Stimulated activated CD8-positive, alpha-beta memory T cell treated with anti-CD3 and anti-CD28 coated beads, Interleukin-4, amount 100 ng/mL, for 1 hour (primary cell): ENCODE measurements at places on chromosomes 11 and 22.

DNA sequence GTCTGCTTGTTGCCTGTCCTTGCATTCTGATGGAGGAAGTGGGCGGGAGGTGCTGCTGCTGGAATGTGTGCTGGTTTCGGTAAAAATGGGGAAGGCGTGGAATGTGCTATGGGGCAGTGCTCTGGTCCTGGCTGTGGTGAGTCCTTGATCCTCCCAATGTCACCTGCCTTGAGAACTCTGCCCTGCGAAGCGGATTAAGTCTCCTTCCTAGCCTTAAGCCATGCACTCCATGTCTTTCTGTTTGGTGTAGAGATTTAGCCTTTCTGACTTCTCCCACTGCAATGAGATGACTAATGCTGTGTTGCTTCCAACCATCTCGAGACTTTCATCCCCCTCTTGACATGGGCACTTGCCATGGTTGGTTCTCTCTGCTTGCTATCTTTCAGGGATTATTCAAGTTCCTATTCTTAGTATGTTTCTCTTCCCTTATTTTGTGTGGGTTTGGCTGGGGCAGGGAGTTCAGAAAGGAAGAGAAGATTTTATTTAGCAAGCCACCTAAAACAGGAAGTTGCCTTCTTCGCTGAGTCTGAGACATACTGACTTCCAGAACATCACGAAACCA lies 687.9 kb downstream of the NTM start:
- no peak for DNase-seq

- DNase-seq: no peak
These were observed 224.4 kb upstream of the SESN3 start for GRCh38 chr11:95455228-95455970.

- no peak for DNase-seq
These were observed 3.9 kb upstream of the MYH9 start for GRCh38 chr22:36391638-36392037.

DNA sequence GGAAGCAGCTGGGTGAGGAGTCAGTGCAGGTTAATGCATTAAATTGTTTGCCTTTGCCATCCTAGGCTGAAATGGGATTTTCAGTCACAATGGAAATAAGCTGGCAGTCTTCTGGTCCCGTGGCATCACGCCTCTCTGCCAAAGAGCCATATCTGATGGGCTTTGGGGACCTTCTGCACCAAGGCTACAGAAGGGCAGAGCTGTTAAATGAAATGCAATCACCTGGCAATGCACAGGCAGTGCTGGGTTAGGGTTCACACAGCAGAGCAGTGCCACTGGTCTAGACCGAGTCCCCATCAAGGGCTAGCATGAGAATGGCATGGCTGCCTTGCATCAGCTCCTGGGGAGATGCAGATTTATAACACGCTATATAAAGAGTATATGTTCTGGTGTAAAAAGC lies 749.2 kb downstream of the NTM start:
- no peak for DNase-seq

- DNase-seq: no peak
These were observed 19.0 kb downstream of the ZBED5 start for GRCh38 chr11:10838881-10839280.

GRCh38 chr11:119481021-119481666 lies 58.2 kb upstream of the THY1 start:
- DNase-seq: peak; percentile 37

DNA sequence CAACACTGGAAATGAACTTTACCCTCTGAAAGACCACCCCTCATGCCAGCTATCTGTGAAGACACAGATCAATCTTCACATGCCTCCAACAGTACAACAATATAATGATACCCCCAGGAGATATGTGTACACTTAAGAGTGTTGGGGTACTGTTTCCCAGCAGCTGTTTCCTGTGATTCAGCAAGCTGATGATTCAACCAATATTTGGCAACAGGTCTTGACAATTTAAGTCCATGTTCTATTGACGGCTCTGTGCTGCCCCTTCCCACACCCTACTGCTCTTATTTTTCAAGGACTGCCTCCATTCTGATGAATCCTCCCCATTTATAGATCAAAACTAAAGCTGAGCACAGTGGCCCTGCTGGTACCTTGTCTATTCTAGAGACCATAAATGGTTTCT lies 6.6 kb downstream of the SNX19 start:
- no peak for DNase-seq

GRCh38 chr22:20131597-20131858 lies at the start of gene ZDHHC8:
Gene ZDHHC8 (plus strand): TSS chr22:20131804. CDS start chr22:20131948, 144 bp downstream.
- DNase-seq: no peak

GRCh38 chr11:79512706-79513469 lies 72.1 kb upstream of the TENM4 start:
- no peak for DNase-seq

- DNase-seq: no peak
These were observed 27.0 kb downstream of the RBMXL2 start for GRCh38 chr11:7115780-7116179.

DNA sequence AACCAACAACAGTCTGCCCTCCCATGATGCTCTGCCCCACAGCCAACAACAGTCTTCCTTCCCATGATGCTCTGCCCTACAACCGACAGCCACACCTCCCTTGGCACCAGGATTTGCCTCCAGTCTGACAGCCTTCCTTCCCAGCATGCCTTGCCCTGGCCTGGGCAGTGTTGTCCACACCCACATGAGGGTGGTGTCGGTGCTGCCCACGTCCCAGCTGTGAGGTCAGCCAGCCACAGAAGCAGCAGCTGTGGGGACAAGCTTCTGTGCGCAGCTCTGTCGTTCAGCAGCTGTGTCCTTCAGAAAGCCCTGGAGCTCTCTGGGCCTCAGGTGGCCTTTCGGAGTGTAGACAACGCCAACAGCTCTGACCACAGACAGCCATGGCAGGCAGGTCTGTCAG lies 1378.9 kb downstream of the BRD1 start:
- DNase-seq: no peak

DNA sequence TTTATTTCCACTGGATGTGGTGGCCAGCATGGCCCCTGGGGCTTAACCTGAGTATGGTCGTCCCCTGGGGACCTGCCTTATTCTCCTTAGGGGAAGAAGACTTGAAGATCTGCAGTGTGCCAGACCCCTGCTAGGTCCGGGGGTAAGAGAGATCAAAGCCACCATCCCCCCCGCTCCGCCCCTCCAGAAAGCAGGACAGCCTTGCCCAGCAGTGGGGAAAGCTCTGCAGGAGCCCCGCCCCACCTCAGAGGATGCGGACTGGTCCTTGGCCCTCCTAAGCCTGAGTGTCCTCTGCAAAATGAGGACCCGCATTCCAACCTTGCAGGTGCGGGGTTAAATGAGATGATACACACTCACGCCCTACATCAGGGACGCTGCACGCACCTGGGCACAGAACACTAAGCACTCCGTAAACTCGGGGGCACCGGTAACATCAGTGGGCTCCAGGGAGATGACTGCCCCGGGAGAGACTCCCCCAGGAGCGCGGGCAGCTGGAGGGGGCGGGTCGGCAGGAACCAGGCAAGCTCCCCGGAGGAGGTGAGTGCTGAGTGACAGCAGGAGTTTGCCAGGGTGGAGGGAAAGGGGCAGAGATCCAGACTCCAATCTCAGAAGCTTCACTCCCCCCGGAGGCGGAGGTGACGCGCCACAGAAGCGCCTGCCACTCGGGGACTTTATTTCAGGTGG lies 564 bp upstream of the ANO1 start:
- DNase-seq: no peak

GRCh38 chr11:11426226-11426952 lies 73.3 kb upstream of the CSNK2A3 start:
- no peak for DNase-seq

- no peak for DNase-seq
These were observed 3.6 kb downstream of the TNRC6B start for GRCh38 chr22:40181323-40181722.

- DNase-seq: no peak
These were observed 154.5 kb upstream of the C11orf87 start for GRCh38 chr11:109267293-109268095.

DNA sequence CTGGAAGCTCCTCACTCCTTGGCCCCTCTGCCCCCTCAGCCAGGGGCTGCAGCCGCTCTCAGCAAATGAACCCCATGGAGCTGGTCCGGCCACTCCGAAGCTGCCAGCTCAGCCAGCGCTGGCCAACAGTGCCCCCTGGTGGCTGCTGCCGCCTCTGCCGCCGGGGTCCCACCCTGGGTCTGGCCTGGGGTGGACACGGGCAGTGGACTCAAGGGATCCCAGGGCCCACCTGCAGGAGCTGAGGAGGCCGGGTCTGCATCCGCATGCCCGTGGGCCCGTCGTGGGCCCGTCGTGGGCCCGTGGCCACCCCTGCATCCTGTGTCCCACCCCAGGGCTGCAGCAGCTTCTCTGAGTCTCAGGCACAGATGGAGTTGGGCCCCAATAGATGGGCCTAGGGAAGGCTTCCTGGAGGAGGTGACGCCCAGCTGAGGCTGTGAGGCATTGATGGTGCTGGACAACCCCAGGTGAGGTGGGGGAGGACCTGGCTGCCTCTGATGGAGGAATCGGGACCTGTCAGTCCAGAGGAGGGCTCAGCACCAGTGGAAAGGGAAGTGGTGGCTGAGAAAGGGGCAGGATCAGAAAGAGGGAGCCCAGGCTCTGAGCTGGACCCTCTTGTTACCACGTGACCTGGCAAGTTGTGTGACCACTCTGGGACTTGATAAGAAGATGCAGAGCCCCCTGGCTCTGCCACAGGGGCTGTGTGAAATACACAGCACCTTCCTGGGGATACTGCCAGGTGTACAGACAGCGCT lies 522.3 kb downstream of the BRD1 start:
- peak; percentile 25 for DNase-seq

DNA sequence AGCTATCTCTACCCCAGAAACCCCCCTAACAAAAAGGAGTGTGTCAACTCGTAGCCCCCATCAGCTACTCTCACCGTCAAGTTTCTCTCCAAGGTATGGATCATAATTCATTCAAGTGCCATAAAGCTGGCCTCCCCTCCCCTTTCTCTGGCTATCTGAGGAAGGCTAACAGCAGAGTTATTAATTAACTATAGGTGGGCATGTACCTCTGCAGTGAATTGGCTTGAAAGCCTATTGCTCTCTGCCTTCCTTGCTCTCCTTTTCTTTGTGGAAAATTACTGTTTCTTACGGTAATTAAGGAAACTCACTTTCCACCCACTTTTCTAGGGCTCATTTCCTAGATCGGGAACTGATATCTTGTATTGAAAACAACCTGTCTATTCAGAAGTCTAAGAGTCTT lies 14.1 kb downstream of the POLA2 start:
- no peak for DNase-seq

DNA sequence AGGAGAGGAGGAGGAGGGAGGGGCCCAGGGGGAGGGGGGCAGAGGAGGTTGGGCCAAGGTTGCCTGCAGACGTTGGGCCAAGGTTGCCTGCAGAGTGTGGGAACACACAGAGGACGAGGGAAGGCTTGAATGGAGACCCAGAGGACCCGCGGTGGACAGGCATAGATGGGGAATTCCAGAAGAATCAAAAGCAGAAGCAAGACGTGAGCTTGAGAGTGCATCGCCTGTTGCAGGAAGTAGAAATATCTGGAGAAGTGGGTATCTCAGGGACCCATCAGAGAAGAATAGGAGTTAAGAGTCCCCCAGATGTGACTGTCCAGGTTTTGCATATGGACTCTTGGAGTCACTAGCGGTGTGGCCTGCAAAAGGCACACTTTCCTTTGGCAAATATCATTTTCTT lies 670.2 kb downstream of the TBC1D22A start:
- DNase-seq: no peak

- no peak for DNase-seq
These were observed 152.3 kb downstream of the TMEM135 start for GRCh38 chr11:87190071-87190470.

DNA sequence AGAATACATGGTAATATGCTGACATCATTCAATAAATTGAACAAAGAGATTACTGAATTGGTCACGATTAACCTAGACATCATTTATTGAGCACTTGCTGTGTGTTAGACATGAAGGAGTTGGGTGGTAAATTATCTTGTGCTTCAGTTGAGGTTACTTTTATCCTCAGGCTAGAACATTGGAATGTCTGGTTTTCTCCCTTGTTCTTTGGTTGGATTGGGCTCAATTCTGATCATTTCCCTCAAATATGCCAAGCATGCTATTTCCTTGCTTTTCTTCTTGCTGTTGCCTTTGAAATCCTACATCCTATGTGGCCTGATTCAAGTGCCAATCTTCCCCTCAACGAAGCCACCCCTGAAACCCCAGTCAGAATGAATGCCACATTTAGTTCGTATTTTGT lies 65.8 kb downstream of the DEUP1 start:
- DNase-seq: no peak

- DNase-seq: no peak
These were observed 931.2 kb downstream of the TBC1D22A start for GRCh38 chr22:47693606-47694005.

GRCh38 chr11:69207165-69207889 lies 51.6 kb downstream of the SMIM38 start:
- DNase-seq: no peak

- DNase-seq: peak; percentile 1
These were observed 889 bp upstream of the DMC1 start for GRCh38 chr22:38570779-38571364.

DNA sequence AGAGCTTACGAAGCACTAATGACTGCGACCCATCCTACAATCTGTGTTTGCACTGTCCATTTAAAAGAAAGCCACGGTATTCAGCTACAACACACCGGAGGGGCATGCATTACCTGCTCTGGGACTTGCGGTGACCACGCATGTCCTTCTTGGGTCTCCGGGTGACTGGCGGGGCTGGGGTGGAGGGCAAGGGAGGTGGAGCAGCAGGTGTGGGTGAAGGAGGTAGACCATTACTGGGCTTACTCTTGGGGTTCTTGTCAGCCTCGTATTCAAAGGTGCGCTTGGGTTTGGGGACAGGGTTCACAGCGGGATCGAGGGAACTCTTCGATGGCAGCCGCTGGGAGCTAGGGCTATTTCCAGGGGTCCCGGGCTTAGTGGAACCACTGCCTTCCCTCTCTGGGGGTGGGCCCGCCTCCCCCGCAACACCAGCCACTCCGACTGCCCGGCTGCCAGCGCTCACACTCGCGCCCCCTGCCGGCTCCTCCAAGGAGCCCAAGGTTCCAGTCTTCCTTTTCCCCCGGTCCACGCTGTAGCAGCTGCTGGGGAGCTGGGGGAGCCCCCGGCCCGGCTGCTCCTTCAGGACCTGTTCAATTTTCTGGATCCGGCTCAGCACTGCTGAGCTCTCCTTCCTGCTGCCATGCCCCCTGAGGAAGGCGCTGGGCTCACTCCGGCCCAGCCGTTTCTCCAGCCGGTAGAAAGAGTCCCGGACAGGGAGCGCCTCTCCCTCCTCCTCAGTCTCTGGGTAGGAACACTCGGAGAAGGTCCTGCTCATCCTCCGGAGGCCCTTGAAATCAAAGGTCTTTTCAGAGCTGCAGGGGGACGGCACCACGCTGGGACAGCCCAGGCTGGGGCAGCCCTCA lies 47.5 kb downstream of the RPL27A start:
- DNase-seq: no peak
